LHCN-M2 (cell line): ENCODE measurements at places on chromosomes 7 and 10.

GRCh38 chr10:114316744-114317143 is 77.7 kb downstream of the VWA2 start:
- DNase-seq = no peak

DNA sequence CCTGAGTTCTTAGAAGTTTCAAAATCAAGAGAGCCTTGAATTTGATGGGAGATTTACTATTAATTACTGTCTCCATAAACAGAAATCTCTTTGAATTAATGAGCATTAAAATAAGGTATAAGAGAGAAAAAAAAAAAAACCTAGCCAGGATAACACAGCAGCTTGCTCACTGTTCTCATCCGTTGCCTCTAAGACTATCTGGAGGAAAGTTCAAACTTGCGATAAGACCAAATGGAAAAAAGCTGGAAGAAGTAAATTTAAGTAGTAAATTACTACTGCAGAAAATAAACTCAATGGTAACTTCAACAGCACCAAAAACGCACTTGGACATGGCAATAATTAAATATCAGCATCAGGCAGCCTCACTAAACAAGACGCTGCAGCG is 36.7 kb downstream of the GNA12 start:
- DNase-seq = no peak

- DNase-seq = no peak
Measured at GRCh38 chr10:77245953-77246352, 391.7 kb downstream of the KCNMA1 start.

DNA sequence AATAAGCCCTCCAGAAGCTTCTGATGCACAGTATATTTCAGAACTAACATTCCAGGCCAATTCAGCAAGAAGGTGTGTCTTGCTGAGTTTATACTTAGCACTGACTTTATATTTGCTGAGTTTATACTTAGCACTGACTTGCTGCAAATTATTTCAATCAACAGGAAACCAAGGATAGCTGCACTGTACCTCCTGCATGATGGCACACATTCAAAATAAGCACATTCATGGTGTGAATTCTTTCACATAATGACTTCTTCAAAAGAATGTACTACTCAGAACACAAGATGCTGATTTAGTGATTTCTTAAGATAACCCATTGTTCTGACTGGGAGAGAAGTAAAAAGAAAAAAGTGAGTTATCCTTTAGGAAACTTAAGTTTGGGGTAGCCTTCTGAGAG is 52.0 kb downstream of the JAZF1 start:
- no peak for DNase-seq

- no peak for DNase-seq
Measured at GRCh38 chr7:2205036-2205780, 27.5 kb downstream of the MAD1L1 start.

DNA sequence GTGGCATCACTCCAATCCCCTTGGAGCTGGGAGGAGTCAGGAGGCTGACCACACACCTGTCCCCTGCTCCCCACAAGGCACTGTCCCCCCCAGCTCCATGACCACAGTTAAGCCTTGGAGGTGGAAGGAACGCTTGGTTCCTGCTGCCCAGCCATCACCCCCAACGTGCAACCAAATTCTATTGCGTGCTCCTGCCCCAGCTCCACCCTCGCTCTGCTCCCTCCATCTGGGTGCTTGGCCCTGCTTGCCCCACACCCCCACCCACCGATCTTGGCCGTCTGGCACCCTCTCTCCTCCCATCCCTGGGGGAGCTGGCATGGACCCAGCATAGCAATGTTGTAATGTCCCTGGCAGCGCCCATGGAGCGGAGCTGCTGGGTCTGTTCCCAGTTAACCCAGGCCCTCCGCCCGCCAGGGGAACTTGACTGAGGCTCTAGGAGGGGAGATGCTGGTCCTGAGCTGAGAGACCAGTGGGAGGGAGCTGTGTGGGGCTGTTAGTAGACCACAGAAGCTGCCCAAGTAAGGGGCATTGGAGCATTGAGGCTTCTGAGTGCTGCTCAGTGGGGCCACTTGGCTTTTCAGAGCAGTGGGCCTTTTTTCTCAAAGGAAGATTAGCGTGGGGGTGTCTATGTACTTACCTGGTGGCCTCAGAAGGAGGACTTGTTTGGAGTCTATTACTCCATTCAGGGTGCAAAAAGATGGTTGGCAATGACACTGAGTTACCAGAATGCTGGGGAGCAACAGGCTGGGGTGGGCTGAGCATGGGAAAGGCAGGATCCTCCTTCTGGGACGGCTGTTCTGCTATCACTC is 1.1 kb downstream of the EPHB6 start:
- DNase-seq = no peak

- DNase-seq = no peak
Measured at GRCh38 chr10:118978998-118979350, 50.5 kb upstream of the NANOS1 start.

DNA sequence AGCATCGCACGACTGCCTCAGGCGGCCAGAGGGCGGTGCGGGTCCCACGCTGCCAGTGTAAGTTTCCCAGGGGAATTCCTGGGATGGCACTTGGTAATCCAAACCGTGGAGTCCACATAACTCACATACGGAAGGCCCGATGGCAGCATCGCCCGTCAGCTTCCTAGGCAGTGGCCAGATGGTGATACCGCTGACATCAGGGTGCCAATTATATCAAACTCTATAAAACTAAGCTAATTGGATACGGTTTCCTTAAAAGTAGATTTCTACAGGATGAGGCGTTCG is 189.8 kb downstream of the CELF2 start:
- no peak for DNase-seq

DNA sequence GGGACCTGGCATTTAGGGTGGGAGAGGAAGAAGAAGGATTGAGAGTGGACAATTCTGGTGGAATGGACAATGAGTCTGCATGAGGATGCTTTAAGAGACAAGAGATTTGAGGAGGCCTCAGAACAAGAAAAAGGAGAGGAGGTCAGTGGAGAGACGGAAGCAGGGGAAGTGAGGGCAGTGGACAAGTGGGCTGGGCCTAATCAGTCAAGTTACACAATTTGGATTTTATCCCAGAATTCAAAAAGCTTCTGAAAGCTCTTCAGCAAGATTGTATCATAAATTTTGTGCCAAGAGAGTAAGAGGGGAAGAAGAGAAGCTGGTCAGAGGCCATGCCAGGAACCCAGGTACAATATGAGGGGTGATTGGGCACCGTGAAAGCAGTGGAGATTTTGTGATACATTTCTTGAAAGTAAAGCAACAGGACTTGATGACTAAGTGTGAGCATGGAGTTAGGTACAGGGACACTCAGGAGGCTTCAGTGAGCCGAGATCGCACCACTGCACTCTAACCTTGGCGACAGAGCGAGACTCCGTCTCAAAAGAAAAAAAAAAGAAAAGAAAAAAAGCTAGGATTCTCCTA is 19.3 kb upstream of the TSPAN13 start:
- DNase-seq = no peak
